Lung (tissue), 17 donors: ENCODE measurements at places on chromosomes 3 and 15. TPM values are rescaled to one million over a fixed set of nuclear protein-coding genes. Genes with fewer than 3 reads are reported as not detected.

Gene ADAMTS7
- 7.1 TPM for total RNA-seq

Gene PEAK1
- total RNA-seq, result 71.6 TPM

Gene CHAC1
- total RNA-seq, result 0.17 TPM

Gene GPR171
- total RNA-seq, result 1.5 TPM

Gene AP4E1
- total RNA-seq, result 12.7 TPM

Gene KNG1
- 0.15 TPM for total RNA-seq

Gene B3GALNT1
- 20.6 TPM for total RNA-seq

Gene LDHAL6B
- total RNA-seq, result not detected

Gene RAB6B
- total RNA-seq, result 5.1 TPM

Gene CCDC39
- total RNA-seq, result 5.1 TPM
